ENCODE measurements at places on chromosomes 11 and 22.

DNA sequence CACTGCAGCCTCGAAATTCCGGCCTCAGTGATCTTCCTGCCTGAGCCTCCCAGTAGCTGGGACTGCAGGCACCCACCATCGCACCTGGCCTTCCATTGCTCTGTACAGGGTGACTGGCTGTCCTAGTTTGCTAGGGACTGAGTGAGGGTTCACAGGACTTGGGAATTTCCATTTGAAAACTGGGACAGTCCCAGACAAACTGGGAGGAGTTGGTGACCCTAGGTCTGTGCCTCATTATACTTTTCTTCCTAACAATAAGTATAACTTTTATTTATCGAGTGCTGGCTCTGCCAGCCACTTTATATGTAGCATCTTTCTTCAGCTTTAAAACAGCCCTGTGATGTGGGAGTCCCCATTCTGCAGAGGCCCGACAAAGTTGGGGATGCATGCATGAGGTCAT is 25.5 kb downstream of the TCP11L1 start:
- DNase-seq: no peak

DNA sequence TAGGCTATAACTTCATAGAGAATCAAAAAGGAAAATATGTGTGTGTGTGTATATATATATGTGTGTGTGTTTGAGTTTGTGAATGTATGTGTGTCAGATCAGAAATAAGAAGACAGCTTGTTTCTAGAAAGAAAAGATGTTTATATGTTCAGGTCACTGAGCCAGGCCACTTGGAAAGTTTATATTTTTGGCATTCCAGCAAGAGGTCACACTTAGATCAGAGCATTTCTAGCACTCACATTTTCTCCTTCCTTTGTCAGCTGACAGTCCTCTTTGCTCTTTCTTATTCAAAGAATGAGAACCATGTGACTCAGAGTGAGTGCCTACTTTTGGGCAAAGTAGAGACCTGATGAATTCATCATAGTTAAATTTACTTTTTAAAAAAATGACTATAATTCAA is 22.9 kb downstream of the RAB38 start:
- DNase-seq: no peak

- DNase-seq: no peak
These were observed 462.6 kb downstream of the BUD13 start for GRCh38 chr11:116310226-116310625.

DNA sequence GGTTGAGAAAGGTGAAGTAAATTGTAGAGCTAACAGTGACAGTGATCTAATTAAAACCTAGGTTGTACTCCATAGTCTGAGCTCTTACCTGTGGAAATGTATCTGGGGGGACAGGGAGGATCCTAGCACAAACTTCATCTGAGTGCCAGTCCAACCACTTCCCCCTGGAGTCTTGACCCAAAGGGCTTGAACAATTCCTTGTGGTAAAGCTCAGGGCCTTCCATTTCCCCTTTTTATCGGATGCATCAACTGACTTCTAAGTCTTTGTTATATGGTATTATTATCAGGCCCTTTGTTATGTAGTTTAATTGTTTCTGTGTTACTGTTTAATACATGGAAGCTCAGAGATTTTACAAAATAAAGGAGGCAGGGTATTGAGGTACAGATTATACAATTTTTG is 140.2 kb upstream of the SESN3 start:
- DNase-seq: no peak

GRCh38 chr11:114918286-114918685 is 240.0 kb downstream of the NXPE2 start:
- DNase-seq: no peak
